Smooth muscle cell of the umbilical artery (primary cell): ENCODE measurements at places on chromosomes 6 and 20. TPM values are rescaled to one million over a fixed set of nuclear protein-coding genes. Genes with fewer than 3 reads are reported as not detected.

UQCC2 gene
- total RNA-seq = 12.0 and 27.3 TPM in 2 replicates

CD24 gene
- total RNA-seq = 3.3 and 7.2 TPM in 2 replicates

MAS1 gene
- under 0.01 TPM in 1 of 2 replicates, not detected in the other for total RNA-seq

TGM3 gene
- total RNA-seq = not detected in 2 replicates

CTSZ gene
- total RNA-seq = 301 and 438 TPM in 2 replicates

DAAM2 gene
- total RNA-seq = 1.2 and 1.4 TPM in 2 replicates

YTHDF1 gene
- total RNA-seq = 17.8 and 25.2 TPM in 2 replicates

TNXB gene
- 0.89 and 1.7 TPM in 2 replicates for total RNA-seq

PCK1 gene
- not detected in 2 replicates for total RNA-seq

DEF6 gene
- 1.2 TPM in 2 replicates for total RNA-seq

RIPPLY2 gene
- total RNA-seq = not detected in 2 replicates

MPIG6B gene
- not detected in 2 replicates for total RNA-seq

TRAPPC3L gene
- total RNA-seq = 0.30 TPM in 1 of 2 replicates, not detected in the other

PREX1 gene
- total RNA-seq = 2.1 and 15.3 TPM in 2 replicates

CLDN20 gene
- not detected in 2 replicates for total RNA-seq

TINAG gene
- total RNA-seq = not detected in 2 replicates

SLC26A8 gene
- 0.05 TPM in 1 of 2 replicates, not detected in the other for total RNA-seq

IYD gene
- not detected in 2 replicates for total RNA-seq

NKAIN2 gene
- total RNA-seq = not detected in 2 replicates

TAGAP gene
- not detected in 2 replicates for total RNA-seq

CFAP206 gene
- 0.37 and 0.59 TPM in 2 replicates for total RNA-seq

LY6G6D gene
- total RNA-seq = not detected in 2 replicates

NKAIN4 gene
- total RNA-seq = not detected in 2 replicates

LPIN3 gene
- total RNA-seq = 5.9 and 7.0 TPM in 2 replicates

ZBTB2 gene
- 5.0 and 7.1 TPM in 2 replicates for total RNA-seq

RPS6KA2 gene
- 55.8 and 69.4 TPM in 2 replicates for total RNA-seq

GPR6 gene
- not detected in 2 replicates for total RNA-seq

MLN gene
- total RNA-seq = not detected in 2 replicates

C20orf144 gene
- total RNA-seq = 0.05 and 0.30 TPM in 2 replicates

RSPH4A gene
- total RNA-seq = 0.05 and 0.30 TPM in 2 replicates

C6orf141 gene
- 0.59 and 0.69 TPM in 2 replicates for total RNA-seq

CCN5 gene
- total RNA-seq = 0.05 and 0.30 TPM in 2 replicates

SIRPA gene
- total RNA-seq = 12.9 and 16.9 TPM in 2 replicates

BPIFB2 gene
- total RNA-seq = not detected in 2 replicates

DPPA5 gene
- total RNA-seq = not detected in 2 replicates

SLC22A3 gene
- total RNA-seq = 142 and 243 TPM in 2 replicates

TRIM31 gene
- total RNA-seq = not detected in 2 replicates

FAM50B gene
- 7.3 and 8.6 TPM in 2 replicates for total RNA-seq

FAM217A gene
- not detected in 2 replicates for total RNA-seq

PRR18 gene
- total RNA-seq = not detected in 2 replicates

PRRC2A gene
- total RNA-seq = 29.1 and 76.5 TPM in 2 replicates

TMC2 gene
- not detected in 2 replicates for total RNA-seq

FOXA2 gene
- not detected in 2 replicates for total RNA-seq

EPB41L1 gene
- 26.7 and 39.8 TPM in 2 replicates for total RNA-seq

NDUFAF5 gene
- 12.2 and 12.5 TPM in 2 replicates for total RNA-seq
